ENCODE measurements at places on chromosomes 7 and 10.

DNA sequence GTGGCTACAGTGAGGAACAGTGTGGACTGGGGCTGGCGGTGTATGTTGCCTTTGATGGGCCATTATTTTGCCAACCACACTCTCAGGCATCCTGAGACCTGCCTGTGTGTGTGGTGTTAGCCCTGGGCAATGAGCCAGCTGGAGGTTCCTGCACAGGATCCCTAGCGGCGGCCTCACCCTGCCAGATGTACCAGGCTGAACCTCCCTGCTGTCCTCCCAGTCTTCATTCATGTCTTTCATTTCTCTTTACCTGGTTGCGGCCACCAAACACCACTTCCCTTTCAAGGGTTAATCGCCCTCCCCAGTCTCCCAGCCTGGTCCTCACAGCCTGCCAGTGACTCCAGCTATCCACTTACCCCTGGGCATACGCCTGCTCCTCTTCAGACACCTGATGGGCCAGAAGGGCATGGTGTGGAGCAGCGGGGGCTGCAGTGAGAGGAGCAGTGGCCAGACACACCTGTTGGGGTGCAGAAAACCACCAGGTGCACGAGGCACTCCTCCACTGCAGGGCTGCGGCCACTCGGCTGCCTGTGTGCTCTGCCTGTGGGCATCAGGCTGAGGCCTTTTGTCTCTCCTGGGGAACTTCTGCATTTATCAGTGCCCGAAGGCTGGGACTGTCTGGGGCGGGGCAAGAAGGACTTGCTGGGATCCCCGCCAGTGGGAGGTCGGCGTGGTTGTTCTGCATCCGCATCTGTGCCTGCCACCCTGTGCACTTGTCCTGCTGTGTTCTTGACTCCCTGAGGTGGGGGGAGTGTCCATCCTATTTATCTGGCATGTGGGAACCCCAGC, 111.6 kb downstream of the ARHGAP22 start:
- DNase-seq = no peak

- DNase-seq = no peak
Measured at GRCh38 chr7:77757589-77757988, 40.6 kb downstream of the TMEM60 start.

DNA sequence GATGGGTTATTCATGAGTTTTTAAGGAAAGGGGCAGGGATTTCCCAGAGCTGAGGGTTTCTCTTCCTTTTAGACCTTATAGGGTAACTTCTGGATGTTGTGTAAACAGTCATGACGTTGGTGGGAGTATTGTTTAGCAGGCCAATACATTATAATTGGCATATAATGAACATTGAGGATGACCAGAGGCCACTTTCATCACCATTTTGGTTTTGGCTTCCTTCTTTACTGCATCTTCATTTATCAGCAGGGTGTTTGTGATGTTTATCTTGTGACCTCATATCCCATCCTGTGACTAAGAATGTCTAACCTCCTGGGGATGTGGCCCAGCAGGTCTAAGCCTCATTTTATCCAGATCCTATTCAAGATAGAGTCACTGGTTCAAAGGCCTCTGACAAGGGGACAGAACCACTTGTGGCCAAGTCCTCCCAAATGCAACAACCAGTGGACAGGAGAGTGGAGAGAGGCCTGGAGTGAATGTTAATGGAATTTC, 77.3 kb upstream of the RPA3 start:
- no peak for DNase-seq

GRCh38 chr10:129771576-129771975, 192.5 kb downstream of the EBF3 start:
- no peak for DNase-seq

GRCh38 chr10:79146611-79147130, 77.9 kb downstream of the ZMIZ1 start:
- DNase-seq = peak; percentile 32

GRCh38 chr10:93917821-93918220, 24.0 kb downstream of the SLC35G1 start:
- no peak for DNase-seq

GRCh38 chr7:147519062-147519461, 1071.5 kb upstream of the C7orf33 start:
- DNase-seq = no peak

- DNase-seq = peak; percentile 57
Measured at GRCh38 chr7:35894721-35895120, 93.9 kb downstream of the SEPTIN7 start.

- no peak for DNase-seq
Measured at GRCh38 chr7:48249166-48249565, 77.9 kb downstream of the ABCA13 start.

DNA sequence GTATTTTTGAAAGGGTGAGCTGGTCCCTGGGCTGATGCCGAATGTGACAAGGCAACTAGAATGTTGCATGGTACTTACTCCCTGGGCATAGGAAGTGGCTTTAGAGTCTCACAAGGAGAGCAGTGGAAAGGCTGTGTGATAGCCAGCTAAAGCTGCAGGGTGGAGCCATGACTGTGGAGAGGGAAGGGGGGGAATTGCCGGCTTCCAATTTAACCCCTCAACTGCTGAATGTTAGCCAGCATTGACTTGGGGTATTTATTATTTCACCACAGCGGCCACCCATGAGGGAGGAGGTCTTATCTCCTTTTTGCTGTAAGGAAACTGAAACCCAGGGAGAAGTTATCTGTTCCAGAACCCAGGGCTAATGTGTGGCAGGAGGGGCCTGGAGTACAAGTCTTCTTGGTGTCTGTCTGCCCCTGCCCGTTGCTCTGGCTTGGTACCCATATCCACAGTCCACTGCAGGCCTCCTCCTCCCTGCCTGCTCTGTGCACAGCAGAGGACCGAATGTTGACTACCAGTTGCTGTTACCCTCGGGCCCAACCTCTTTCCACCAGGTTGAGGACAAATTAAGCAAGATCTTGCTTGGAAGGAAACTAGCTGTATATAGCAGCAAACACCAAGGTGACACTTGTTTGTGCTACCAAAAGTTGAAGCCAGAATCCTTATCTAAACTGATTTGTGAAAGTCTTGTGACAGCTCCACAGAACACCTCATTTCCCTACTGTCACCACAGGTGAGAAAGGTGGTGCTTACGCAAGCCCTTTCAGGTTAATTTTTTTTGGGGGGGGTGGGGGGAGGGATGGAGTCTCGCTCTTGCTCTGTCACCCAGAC, 37.6 kb downstream of the WBP1L start:
- DNase-seq = no peak

- DNase-seq = no peak
Measured at GRCh38 chr10:80855348-80855971, 317.8 kb downstream of the SH2D4B start.
